Stimulated activated CD8-positive, alpha-beta memory T cell treated with anti-CD3 and anti-CD28 coated beads, Interleukin-15, amount 100 ng/mL, for 1 hour (primary cell): ENCODE measurements at places on chromosomes 2 and 18.

DNA sequence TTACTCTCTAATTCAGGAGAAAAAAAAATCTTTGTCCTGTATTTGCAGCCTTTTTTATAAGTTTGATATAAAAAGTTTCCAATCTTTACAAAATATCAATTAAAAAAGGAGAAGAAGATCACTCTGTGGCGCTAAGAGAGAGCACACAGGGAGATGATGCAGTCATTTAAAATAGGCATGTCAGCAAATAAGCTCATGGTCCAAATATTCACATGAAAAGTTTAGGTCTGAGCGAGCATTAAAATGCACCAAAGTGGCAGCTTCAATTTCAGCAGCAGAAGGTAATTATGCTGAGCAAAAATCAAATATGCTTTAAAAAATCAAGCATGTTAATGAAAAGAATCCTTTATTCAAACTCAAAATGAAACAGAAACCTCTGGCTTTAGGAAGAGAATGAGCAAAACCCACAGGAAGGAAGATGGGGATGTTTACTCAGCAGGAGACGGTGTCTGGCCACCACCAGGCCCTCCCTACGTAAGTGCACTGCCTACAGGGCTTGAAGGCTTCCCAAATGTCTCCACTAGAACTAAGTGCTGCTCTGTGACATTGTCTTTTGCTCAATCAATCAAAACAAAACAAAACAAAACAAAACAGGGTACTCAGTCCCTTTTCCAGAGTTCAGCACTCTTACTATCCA lies 120.4 kb downstream of the L3MBTL4 start:
- DNase-seq: no peak

DNA sequence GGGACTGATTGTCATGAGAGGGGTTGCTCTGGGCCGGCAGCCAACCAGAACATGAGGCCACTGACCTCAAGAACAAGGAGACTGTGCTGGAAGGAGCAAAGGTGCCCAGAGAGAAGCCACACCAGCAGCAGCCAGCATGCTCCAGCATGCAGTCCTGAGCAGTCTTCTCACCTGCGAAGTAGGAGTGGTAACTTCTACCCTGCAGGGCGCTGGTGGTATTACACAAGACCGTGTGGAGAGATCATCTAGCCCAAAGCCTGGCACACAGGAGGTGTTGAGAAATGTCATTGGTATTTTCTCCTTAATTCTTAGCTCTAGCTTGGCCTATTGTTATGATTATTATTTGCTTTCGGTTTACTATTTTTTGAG lies 132.7 kb downstream of the TSN start:
- no peak for DNase-seq

GRCh38 chr18:28823506-28824182 lies 646.7 kb upstream of the CDH2 start:
- no peak for DNase-seq

DNA sequence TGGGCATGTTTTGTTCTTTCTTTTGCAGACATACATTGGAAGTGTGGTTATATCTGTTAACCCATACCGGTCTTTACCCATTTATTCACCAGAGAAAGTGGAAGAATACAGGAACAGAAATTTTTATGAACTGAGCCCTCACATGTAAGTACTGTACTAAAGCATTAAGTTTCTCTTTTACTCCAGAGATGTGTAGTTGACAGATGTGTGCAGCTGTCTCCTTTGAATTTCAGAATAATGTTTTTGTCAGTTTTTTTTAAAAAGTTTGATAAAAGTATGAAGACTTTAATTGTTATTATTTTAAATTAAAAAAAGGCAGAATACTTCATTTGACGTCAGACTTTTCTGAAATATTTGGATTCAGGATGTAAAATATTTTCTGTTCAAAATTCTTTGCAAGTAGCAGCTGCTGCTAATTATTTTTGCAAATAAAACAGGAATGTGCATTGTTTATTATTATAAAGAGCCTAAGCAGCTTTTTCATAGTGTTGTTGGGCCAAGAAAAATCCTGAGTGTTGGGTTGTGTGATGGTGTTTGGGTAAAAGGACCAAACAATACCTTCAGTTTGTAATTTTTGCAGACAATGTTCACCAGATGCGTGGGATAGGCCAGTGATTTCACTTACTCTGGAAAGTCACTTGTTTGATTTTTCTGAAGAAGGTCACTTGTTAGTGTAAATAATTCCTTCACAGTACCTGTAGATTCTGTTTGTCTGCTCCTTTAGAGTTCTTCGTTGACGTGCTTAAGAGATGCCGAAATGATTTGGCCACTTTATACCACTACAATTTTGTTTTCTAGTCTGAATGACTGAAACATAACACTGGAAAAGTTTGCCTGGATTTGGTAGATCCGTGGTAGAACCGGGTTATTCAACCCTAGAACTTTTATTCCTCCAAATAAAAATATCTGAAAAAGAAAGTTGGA lies 51.1 kb downstream of the MYO1B start:
- DNase-seq: no peak

GRCh38 chr18:52936931-52937330 lies 596.9 kb downstream of the DCC start:
- DNase-seq: no peak
